ENCODE measurements at places on chromosomes 1 and 21.

DNA sequence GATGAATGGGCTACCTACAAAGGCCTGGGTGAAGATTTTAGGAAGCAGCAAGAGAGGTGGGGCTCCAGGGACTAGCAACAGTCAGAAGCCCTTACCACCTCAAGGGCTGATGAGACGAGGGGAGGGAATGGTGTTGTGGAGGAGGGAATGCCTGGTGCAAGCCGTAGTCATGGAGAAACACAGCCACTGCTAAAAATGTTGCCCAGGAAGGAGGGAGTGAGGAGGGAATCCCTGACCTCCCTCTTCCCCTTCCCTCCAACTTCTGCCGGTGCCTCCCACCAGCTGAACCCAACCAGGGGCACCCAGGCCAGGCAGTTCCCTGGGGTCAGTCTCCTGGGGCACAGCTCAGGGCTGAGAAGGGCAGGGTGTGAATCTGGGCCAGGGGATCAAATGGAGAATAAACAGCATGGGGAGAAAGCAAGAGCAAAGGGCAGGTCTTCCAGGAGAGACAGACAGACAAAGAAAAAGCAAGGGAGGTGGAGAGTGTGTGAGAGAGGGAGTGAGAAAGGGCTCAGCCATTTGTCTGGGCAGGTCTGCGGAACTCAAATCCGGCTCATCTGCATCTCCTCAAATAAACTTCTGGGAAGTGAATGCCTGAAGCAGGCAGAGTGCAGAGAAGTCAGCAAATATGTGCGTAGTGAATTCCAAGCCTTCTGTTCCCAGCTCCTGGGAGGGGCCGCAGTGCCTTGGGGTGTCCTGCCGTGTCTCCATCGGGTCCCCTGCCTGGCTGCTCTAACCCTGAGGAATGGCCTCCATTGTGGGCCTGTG lies 27.1 kb upstream of the POU3F1 start:
- DNase-seq, result no peak

- no peak for DNase-seq
Observed at GRCh38 chr1:183093786-183094298, 70.6 kb downstream of the LAMC1 start.

- peak; percentile 13 for DNase-seq
Observed at GRCh38 chr1:65009176-65009575, 42.8 kb upstream of the JAK1 start.

DNA sequence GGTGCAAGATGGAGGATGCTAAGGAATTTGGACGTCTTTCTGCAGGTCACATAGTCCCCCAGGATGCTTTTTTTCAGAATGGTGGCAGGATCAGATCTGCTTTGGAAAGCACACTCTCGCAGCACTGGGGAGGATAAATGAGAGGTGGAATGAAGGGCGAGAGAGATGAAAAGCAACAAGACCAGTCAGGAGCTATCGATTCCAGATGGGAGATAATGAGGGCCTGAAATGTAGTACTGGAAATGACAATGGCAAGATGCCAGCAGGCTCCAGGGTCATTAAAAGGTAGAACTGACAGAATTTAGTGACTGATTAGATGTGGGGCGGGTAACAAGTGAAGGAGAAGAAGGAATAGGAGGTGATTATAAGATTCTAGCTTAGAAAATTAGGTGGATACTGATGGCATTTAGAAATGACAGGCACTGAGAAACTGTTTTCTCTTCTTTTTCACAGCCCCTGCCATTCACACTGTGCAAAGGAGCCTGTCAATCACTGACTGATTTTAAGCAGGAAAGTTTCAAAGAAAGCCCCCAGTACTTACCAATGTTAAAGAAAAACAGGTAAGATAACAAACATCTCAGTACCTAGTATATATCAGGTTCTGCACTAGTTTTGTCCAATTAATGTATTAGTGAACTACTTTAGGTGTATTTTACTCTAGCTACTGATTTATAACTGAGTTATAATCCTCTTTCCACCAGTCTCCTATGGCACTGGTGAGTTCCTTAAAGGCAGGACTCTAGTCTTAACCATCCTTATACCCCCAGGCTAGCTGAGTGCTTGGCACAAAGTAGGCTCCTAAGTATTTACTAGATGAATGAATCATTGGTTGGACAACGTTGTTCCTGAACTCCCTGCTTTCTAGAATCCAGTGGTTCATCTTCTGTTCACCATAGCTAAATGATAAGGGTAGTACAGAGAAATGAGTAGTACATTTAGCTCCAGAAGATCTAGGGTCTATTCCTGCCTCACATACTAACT lies 9.2 kb downstream of the PIGM start:
- no peak for DNase-seq

DNA sequence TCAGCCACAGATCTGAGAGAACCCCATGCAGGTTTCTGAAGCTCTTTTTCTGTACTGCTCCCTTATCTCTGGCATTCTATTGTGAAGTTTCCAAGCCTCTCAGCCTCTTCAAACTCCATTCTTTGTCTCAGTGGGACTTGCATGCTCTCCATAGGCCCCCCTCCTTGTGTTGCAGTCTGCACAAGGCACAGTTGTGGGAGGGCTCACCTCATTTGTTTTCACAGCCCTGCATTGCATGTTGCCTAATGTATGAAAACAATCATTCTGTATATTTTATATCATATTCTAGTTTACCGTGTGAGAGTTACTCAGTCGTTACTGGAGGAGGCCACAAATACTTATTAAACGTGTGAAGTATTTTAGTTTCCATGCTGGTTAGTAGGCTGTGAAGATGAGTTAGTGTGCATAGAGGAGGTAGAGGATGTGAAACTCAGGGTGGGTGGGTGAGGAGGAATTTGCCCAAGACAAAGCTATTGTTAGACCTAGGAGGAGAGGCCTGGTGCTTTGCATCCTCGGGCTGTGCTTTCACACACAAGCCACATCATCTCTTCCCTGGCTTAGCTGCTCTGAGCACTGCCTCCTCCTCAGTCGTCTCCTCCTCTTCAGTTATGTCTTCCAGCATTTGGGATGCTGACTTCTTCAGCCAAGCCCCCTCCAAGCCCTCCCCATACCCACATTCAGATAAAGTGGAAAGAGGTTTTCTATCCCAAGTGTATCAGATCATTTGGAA lies 7.8 kb upstream of the CHI3L2 start:
- DNase-seq, result peak; percentile 78

DNA sequence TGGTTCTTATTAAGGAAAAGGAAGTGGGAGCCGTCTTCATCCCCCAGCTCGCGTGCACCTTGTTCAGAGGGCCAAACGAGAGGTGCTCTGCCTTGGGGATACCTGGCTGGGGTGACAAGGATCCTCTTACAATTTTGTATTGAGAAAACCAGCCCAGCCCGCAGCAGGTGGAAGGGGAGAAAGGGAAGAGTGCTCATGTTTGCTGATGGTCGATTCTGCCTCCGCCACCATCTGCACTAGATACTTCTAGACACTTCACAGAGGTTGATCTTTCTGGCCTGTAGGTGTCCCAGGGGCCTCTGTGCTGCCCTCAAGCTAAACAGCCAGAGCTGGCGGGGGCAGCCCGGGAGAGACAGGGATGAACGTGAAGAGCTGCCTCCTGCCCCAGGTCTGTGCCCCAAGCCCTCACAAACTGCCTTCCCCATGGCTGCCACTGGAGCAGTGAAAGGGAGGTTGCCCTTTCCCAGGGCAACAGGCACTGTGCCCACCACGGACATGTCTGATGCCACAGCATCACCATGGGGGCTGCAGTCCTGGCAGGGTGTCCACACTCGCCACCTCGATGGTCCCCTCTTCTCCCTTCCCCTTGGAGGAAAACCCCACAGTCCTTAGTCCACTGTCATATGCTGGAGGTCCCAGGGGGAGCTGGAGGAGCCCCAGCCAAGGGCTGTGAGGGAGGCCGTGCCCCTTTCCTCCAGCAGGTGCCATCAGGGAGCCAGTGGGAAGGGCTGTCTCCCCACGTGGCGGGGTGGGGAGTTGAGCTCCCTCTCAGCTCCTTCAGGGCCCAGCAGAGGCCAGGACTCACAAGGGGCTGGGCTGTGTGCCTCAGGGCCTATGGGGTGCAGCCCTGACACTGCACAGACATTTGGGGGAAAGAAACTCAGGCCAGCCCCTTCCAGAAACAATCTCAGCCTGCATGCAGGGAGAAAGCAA lies 8.1 kb downstream of the ADPRS start:
- DNase-seq, result no peak

DNA sequence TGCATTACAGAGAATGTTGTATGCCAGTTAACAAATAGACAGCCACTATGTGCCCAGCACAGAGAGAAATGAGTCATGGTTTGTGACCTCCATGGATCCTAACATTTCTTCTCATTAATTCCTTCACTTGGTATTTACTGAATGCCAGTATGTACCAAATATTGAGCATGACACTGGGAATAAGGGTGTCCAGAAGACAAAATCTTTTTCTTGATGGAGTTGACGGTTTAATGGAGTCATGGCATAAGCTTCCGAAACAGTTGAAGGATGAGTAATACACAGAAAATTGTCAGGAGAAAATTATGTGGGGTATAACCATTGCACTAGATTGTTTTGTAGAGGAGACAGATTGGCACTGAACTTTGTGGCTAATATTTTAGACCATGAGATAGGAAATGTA lies 36.9 kb downstream of the PTGFR start:
- no peak for DNase-seq

DNA sequence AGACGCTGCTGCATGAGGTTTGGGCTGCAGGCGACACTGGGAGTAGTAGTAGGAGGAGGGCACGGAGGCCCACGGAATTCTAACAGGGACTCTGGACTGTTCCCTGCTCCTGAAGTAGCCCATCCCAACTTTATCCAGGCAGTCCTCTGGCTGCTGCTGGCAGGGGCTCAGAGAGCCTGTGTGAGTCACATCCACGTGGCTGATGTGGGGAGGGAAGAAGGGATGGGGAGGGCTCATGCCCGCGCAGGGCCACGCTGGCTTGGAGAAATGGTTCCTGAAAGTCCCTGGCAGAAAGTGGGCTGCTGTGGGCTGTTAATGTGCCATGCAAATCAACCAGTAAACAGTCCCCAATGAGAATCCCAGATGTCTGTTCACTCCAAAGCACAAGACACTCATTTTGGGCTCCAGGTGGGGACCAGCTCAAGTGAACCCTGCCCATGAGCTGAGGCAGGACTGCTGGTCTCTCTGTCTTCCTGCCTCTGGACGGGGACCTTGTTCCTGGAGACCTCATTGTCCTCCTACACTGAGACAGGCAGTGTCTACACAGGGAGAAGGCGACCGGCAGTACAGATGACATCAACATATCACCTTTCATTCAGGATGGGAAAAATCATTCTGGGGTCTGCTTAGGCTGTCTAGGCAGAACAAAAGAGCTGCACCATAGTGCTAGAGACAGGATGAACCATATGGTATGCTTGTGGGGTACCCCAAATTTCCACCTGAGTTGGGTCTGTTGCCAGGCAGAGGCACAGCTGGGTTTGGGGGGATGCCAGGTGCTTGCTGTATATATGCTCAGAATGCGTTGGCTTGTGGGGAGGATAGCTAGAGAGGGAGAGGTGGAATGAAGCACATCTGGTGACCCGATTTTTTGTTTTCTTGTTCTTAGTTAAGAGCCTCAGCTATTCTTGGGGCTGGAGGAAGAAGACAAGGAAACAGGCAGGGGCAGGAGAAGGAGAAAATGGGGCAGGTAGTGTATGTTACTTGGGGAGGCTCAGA lies 57.9 kb upstream of the FMOD start:
- DNase-seq, result no peak

- peak; percentile 89 for DNase-seq
Observed at GRCh38 chr1:58903514-58904298, 119.9 kb upstream of the JUN start.

GRCh38 chr1:240342251-240342625 lies 250.6 kb downstream of the FMN2 start:
- no peak for DNase-seq

DNA sequence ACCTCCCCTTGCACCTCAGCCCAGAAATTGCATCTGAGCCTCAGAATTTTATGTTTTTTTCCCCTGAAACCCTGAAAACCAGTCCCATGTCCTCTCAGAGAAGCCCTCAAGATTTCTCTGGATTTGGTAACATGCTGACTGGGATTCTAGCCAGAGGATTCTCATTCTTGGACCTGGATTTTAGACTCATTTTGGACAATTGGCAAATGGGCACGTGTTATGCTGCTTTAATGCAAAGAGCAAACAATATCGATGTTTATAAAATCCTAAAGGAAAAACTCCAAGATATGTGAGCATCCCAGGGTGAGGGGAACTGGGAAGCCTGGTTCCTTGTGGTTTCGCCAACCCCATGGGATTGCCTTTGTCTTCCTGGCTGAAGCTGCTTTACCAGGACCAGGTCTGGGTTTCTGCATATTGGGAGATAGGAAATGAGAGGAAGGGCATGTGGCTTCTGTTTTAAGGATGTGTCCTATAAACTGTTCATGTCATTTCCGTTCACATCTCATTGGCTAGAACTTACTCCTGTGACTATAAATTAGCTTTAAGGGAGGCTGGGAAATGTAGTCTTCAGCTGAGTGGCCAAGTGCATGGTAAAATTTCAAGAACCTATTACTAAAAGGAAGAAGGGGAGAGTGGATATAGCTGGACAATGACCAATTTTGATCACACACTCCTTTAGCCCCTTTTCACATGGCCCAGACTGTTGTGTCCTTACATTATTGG lies 27.2 kb upstream of the BCL10 start:
- DNase-seq, result no peak

DNA sequence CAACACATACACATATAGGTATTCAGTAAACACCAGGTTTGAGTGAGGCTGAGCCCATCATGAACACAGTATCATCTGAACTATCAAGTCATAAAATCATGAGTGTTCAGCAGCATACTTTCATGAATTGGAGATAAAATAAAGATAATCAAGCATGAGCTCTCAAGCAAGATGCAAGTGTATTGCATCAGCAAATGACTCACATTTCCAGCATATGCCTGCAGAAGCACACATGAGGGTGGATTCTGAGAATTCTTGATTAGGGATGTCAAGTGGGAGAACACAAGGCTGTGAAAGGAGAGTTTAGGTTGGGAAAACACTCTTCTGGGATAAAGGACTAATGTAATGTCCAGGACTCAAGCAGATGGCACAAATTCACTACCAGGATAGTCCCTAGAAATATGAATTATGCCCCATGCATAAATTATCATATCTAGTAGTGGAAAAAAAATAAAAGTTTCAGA lies 299.2 kb downstream of the SRGAP2C start:
- peak; percentile 42 for DNase-seq

DNA sequence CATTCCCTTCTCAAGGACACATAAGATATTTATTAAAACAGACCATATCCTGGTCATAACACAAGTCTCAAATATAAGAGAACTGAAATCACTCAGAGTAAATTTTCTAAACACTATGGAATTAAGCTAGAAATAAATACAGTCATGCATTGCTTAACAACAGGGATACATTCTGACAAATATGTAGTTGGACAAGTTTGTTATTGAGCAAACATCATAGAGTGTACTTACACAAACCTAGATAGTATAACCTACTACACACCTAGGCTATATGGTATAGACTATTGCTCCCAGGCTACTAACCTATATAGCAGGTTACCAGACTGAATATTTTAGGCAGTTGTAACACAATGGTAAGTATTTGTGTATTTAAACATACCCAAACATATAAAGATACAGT lies 104.0 kb downstream of the MIS18A start:
- no peak for DNase-seq
